ENCODE measurements at places on chromosomes 7 and 10.

DNA sequence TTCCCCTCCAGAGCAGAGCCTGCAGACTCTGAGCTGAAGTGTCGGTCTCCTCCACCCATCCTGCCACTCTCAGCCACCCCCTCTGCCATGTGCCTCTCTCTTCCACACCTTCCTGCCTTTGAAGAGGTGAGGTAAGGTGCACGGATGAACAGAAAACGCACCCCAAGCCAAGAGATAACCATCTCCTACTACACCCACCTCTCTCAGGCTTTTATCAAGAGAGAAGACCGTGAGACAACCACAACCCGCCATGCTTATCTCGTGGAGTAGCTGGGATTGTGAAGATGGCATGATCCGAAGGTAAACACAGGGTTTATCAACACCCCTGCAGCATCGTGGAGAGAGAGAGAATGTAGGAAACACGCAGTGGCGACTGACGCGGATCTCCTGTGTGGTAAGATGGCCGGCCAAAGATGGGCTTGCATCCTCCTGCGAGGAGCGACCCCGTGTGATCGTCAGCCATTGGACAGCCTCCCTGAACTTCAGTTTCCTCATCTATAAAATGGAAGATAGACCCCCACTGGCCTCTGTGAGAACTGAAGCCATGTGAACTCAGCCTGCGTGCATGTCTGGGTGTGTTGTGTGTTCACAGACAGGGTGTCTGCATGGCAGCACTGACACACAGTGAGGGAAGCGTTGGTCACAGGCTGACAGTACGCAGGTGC, 219.0 kb downstream of the DIP2C start:
- no peak for DNase-seq

DNA sequence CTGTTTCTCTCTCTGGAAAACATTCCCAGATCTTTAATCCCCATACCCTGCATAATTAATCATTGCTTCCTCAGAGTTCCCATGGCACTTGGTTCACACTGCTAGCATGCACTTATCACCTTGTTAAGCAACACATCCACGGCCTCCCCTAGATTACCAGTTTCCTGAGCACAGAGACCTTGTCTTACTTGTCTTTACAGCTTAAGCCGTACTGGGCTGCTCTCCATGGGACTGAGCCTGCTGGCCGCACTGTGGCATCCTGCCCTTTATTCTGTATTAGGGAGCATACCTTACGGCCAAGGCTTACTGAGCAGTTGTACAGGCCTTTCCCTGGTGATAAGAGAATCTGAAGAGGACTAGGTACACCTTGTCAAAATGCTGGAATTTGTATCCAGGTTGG, 190.2 kb downstream of the REEP3 start:
- no peak for DNase-seq

DNA sequence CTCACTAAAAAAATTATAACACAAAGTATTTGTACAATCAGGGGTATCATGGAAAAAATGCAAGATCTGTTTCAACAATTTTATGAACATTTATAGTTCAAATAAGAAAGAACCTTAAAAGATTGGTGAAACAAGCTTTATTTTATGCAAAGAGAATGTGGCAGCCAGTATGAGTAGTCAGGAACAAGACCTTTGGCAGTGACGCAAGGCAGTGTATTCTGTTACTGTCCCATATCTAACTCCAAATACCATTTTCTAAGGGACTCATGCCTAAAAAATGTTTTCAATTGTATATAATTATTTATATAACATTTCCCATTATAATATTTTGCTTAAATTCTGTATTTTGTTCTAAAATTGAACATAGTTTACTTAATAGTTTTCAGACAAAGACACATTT, 19.1 kb upstream of the FAM53B start:
- no peak for DNase-seq

DNA sequence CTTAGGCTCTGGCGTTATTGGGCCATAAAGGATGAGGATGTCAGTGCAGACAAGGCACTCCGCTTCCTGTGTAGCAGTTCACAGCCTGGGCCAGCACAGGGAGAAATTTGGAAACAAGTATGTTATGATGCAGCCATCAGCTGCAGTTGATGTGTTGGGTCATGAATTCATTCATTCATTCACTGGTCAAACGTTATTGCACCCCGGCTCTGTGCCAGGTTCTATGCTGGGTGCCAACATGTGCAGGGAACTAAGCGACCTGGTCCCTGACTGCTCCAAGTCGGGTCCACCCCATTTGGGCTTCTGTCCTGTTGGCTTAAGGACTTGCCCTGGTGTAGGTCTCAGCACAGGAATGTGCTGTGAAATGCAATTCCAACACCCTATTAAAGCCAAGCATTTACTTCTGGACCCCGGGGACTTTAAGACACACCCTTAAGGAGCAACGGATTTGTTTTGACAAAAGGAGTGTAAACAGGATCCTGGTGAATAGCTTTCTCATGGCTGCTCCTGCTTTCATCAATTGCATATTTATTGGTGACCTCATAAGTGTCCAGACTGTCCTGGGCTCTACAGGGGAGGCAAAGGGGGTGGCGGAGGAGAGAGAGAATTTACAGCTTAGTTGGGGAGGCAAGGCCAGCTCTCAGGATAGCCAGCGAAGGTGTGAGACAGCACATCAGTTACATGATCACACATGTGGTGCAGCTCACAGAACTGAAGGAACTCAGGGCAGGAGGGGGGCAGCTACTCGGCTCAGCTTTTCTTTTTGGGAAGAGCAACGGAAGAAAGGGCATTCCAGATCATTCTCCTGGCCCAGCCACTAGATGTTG, 158.6 kb downstream of the GRK5 start:
- DNase-seq: no peak

DNA sequence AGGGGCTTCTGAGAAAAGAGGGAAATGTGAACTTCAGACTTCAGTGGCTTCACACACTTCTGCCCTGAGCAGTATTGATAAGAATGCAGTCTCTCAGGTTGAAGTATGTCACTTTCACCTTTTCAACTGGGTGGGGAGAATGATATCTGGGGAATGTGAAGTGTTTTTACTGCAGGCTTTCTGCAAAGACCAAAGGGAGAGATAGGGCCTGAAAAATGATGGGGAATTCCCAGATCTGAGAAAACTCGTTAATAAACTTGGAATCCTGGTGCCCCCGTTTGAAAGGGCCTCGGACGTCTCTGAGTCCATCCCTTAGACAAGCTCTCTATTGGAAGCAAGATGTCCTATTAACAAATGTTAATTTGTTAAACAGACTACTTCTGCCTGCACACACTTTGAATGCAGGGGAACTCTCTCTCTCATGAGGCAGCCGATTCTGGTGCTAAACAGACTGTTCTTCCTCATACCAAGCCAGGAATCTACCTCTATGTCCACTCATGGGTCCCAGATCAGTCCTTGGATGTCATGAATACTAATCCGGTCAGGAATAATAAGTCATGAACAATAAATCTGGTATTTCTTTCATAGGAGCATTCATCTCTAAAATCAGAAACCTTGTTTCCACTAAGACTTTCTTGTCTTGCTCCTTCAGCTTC, 193.6 kb downstream of the JCAD start:
- DNase-seq: no peak

GRCh38 chr10:14010769-14011574, 319.8 kb downstream of the FRMD4A start:
- DNase-seq: no peak

All from stimulated activated effector memory CD8-positive, alpha-beta T cell treated with anti-CD3 and anti-CD28 coated beads, Interleukin-12 subunit alpha, Interleukin-12 subunit beta, amount 100 ng/mL, for 72 hours (primary cell).